Effector memory CD8-positive, alpha-beta T cell (primary cell): ENCODE measurements at places on chromosomes 16 and 17.

GRCh38 chr17:39325528-39326240, 75.7 kb downstream of the FBXL20 start:
- no peak for DNase-seq

DNA sequence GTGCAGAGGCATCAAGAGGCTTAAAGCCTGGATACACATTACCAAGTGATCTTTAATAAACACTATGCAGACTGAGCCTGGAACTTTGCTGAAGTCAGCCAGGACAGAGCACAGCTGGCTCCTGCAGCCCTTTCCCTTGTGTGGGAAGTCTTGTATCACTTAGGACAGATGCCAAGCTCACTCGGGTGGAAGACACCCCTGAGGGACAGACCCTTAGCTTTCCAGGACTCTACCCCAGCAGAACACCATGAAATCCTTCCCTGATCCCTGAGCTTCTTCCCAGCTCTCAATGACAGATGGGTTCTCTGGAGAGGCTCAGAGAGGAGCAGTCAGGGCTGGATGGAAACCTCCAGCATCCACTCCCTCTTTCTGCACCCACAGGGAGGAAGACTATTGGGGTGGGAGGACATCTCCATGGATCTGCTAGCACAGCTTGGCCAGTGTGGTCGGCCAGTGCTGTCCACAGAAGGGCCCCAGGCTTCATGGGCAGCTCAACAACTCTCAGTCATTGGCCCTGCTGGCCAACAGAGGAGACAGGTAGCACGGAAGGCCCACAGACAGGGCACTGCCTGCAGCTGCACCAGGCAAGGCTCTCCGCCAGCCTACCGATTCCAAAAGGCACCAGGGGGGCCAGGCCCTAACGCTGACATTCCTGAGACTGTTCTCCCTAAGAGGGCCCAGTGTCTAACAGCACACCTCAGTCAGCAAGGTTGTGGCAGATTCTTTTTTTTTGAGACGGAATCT, 15.9 kb downstream of the RAB5C start:
- DNase-seq: no peak

DNA sequence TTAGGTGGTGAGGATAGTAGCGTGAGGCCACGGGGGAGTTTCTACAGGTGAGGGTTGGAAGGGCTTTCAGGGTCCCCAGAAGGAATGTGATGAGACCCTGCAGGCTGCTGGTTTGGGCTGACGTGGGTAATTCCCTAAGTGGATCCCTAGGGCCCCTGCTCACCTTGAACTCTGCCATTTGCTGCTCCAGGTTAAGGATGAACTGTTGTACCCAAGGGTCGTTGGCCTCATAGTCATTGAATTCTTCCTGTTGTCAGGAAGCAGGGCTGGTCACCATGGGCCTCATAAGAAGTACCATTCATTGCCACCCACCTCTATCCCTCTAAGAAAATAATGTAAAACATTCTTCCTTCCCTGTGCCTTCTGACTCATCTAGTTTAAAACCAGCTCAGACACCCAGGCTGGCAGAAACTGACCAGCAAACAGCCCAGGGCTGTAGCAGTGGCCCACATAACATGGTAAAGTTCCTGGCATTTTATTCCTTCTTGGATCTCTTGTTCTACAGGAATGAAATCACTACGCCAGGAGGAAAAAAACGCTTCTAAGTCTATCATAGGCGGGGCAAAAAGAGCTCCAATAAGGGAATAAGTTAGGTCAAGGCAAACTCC, 27.6 kb downstream of the FCSK start:
- no peak for DNase-seq

- DNase-seq: no peak
Observed at GRCh38 chr17:70110443-70110880, 35.4 kb downstream of the KCNJ16 start.

- no peak for DNase-seq
Observed at GRCh38 chr16:19008245-19009169, 24.8 kb downstream of the TMC7 start.

- DNase-seq: no peak
Observed at GRCh38 chr17:63519972-63520882, 2.9 kb upstream of the KCNH6 start.

GRCh38 chr17:2965621-2966595, 97.5 kb downstream of the OR1D5 start:
- DNase-seq: no peak

DNA sequence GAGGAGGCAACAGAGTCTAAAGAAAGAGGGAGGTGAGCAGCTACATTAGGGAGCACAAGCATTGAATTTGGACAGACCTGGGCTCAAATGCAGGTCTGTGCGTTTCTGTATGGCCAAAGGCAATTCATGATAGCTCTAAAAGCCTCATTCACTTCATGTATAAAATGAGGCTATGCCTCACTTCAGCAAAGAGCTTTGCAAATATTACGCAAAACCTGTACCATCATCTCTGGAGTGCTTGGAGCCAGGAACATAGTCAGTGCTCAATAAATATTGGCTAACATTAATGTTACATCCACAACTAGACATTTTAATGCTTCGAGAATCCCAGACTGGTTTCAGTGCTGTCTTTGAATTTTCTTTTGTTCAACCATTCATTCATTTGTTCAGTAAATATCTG, 254.7 kb upstream of the CDH11 start:
- no peak for DNase-seq

DNA sequence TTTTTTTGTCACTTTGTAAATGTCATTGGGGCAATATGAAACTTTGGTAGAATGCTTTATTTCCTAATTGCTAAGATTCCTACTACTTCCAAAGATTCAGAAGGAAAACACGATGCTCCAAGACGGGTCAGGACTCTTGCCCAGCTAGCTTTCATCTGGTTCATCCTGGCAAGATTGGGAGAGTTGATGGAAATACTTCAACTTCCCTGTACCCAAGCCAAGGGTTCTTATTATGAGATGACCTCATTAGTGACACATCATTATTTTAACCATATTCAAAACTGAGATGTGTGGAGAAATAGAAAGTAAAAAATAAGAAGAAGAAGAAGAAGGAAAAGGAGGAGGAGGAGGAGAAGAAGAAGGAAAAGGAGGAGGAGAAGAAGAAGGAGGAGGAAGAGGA, 25.6 kb downstream of the SOX9 start:
- no peak for DNase-seq

DNA sequence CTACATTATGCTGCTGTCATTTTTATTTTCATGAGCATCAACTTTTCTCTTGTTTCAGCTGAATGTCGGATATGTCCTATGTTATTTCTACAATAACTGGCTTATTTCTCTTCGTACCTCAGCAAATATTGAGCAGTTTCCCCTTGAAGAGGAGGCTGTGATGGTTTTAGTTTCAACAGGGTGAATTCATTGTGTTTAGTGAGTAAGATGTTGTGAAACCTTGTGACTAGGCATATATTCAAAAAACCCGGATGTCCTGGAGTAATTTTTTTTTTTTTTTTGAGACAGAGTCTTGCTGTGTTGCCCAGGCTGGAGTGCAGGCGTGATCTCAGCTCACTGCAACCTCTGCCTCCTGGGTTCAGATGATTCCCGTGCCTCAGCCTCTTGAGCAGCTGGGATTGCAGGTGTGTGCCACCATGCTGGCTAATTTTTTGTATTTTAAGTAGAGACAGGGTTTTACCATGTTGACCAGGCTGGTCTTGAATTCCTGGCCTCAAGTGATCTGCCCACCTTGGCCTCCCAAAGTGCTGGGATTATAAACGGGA, 11.1 kb downstream of the CPD start:
- DNase-seq: no peak

DNA sequence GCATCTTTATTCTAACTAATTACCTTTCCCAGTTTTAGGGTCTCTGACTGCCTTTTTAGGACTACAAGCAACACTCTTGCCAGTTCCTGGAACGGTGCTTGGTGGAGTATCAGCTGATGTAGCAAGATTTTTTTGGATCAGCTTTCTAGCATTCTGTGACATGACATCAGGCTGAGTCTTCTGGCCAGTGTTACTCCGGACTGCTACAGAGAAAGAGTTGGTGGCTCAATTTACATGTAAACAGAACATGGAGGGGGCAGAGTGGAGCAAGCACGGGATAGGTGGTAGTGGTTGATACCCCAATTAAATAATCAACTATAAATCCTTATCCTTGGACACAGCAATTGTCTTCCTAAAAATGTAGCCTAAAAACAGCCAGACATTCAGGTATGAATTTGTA, 10.6 kb upstream of the ARL6IP1 start:
- no peak for DNase-seq

DNA sequence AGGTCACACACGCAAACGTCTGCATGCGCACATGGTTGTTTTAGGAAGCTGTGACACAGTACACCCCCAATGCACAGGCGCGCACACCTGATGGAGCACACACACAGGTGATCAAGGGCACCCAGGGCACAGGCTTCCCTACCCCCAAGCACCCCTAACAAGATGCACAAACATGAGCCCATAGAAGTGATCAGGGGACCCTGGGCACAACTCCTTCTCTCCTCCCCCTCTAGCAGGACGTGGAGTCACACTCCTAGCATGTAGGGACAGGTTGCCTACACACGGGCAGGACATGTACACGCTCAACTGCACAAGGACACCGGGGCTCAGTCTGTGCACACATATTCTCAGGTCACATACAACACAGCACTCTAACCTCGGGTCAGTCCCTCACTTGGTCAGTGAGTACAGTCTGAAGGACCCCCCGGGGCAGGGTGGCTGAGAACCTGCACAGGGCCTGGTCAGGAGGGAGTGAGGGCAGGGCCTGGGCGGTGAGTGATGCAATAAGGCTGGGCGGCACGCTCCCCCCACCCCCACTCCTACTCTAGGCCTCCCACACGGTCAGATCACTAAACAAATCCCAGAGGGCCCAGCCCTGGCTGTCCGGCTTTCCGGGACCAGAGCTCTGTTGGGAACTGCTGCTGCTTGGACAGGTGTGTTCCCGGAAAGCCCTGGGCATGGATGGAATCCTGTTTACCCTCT, 751 bp upstream of the DOC2B start:
- no peak for DNase-seq

GRCh38 chr17:58096892-58097291, 13.7 kb downstream of the DYNLL2 start:
- no peak for DNase-seq

GRCh38 chr17:27224526-27225315, 69.2 kb upstream of the WSB1 start:
- no peak for DNase-seq

DNA sequence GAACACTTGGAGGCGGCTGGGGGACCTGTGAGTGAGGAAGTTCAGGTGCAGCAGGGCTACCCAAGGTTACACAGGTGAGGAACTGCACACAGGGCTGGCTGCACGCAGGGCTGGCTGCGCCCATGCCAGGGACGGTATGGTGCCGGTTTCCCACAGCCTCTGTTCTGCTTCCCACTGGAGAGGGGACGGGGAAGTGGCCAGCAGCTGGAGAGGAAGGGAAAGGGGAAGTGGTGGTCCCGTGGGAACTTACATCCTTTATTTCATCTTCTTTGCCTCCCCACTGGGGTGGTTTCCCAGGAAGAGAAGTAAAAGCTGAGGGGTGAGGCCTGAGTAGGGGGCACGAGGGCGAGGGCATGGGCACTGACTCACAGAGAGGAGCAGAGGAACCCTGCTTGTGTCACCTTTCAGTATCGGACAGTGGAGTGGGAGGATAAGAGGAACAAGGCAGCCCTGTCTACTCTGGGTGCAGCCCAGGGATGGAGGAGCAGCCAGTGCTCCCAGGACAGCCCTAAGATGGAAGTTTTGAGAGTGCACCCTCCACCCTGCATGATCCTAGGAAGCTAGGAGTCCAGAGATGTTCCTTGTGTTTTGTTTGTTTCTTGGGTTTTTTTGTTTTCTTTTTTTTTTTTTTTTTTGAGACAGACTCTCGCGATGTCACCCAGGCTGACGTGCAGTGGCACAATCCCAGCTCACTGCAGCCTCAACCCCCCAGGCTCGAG, 25.5 kb upstream of the CDH1 start:
- no peak for DNase-seq

DNA sequence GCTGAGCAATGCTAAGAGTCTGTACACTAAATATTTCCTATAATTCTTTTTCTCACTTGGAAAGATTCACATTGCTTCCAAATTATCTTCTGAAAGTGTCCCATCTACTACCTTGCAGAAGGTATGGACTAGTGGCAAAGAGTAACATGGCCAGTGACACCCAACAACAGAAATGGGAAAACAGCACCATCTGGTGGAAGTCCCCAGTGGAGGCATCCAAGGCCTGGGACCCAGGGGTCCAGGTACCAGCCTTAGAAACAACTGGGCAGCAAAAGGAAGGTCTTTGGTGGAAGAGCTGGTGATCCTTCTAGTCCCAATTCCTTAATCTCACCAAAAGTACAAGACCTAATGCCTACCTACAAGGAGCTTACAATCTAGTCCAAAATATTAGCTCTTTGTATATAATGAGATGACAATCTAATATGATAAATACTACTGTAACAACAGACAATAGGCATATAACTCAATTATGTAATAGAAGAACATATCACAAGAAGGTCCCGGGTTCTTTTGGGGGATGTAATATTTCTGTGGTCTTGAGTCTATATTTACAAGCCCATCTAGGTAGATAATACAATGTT, 55.3 kb downstream of the SKAP1 start:
- peak; percentile 36 for DNase-seq

GRCh38 chr16:30084816-30085159, 6.9 kb downstream of the TBX6 start:
- DNase-seq: no peak

DNA sequence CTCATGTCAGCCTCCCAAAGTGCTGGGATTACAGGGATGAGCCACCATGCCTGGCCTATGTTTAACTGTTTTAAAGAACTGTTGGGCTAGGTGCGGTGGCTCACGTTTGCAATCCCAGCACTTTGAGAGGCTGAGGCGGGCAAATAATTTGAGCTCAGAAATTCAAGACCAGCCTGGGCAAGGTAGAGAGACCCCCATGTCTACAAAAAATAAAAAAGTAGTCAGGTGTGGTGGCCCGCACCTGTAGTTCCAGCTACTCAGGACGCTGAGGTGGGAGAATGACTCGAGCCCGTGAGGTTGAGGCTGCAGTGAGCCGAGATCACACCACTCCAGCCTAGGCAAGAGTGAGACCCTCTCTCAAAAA, 1.9 kb upstream of the ITGAL start:
- DNase-seq: no peak

DNA sequence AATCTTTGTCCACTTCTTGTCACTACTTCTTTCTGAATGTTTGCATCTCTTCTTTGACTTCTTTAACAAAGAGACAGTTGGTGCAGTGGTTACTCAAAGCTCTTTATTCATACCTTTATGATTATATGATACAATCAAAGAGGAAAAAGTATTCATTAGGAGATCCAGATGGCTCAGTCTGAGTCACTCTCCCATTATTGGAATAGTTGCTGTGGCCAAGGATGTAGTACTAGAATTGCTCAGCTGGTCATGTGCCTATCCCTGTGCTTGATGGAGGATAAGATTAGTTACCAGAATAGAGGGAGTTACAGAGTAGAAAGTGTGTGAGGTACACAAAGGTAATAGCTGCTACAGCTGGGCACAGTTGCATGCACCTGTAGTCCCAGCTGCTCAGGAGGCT, 18.3 kb downstream of the BCAS3 start:
- DNase-seq: no peak
